ENCODE measurements at places on chromosomes 7 and 10.
A peak's percentile ranks its signal among the peaks of the same experiment; 100 is the strongest.

GRCh38 chr7:30937416-30937815 lies 25.8 kb downstream of the AQP1 start:
- DNase-seq, result no peak

DNA sequence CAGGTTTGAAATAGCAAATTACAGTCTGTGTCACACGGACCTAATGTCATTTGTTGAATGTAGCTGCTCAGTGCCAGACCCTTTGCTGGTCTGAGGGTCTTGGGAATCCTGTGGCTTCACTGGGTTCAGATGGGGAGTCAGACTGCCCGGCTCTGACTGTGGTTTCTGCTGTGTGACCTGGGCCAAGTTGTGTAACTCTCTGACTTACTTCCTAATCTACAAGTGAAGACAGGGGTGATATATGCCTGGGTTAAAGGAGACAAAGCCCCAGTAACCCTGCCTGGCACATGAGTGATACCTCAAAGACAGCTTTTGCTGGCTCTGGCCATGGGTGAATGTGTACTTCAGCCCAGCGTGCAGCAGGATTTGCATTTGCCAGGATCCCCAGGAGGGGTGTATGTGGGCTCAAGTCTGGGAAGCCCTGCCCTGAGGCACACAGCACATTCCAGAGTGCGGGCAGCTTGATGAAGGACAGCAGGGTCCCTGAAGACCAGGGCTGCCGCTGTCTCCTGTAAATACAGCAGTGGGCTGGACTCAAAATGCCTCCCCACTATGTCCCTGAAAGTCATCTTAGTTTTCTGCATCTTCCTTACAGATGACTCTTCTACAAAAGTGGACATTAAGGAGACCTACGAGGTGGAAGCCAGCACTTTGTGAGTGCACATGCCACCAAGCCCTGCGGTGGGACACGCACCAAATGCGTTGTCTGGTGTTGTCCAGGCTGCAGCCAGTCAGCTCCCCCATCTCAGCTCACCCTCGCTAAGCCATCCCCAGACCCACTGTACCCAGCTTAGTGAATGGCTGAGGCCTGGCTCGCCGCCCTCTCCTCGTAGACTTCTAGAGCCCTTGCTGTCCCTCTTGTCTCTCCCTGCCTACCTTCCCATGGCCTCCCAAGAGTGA lies 16.4 kb downstream of the NACAD start:
- DNase-seq, result no peak

DNA sequence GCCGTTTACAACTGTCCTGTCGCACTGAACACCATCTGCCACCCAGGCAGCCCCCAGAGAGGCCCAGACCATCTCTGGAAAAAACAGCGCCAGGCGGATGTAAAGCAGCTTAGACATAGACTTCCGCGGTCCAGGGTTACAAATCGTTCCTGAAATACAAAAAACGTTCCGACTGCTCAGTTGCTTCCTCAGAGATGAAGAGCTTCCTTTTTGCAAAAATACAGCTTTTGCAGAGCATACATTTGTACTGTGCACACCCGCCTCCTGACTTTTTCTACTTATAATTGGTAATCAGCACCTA lies 11.4 kb downstream of the DAGLB start:
- DNase-seq, result no peak

- DNase-seq, result no peak
Observed at GRCh38 chr10:34523017-34523767, 291.9 kb downstream of the PARD3 start.

DNA sequence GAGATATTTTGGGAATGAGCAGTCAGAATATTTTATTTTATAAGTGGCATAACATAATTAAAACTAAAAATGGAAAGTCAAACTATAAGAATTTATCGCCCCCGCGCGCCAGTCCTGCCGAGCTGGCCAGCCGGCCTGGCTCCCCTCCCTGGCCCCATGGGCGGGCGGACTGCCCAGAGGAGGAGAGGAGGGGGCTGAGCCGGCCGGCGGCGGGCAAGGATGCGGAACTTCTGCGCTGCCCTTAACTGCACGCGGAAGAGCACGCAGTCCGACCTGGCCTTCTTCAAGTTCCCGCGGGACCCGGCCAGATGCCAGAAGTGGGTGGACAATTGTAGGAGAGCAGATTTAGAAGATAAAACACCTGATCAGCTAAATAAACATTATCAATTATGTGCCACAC lies 96.8 kb downstream of the DKK1 start:
- no peak for DNase-seq

DNA sequence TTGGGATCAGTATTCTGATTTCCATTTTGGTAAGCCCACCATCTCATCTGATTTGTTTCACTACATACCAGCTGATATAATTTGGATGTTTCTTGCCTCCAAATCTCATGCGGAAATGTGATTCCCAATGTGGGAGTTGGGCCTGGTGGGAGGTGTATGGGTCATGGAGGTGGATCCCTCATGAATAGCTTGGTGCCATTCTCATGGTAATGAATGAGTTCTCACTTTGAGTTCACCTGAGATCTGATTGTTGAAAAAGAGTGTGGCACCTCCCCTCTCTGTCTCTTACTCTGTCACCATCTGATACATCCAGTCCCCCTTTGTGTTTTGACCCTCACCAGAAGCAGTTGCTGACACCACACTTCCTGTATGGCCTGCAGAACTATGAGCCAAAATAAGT lies 347.3 kb downstream of the ARL4A start:
- DNase-seq, result no peak

GRCh38 chr10:118798231-118798662 lies 43.5 kb upstream of the CACUL1 start:
- DNase-seq, result no peak

DNA sequence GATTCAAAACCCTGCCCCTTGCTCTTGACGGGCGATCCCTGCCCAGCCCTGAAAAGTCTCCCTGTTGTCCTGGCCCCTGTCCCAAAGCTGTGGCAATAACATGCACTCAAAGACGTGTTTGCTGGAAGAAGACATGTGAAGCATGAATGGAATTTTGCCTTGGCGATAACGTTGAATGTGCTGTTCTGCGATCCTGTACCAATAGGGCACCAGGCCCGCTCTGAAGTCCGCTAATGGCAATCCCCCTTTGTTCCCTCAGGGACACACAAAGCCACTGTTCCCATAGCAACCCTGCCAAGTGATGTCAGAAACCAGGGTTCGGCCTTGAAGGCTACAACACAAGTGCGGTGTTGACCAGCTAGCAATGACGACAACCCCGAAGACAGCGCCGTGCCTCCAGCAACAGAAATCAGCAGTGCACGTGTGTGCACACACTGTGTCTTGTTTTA lies 284.6 kb downstream of the KLF6 start:
- no peak for DNase-seq

GRCh38 chr10:132614431-132615340 lies 77.1 kb downstream of the INPP5A start:
- no peak for DNase-seq

GRCh38 chr7:51154201-51154600 lies 162.4 kb downstream of the COBL start:
- DNase-seq, result no peak

DNA sequence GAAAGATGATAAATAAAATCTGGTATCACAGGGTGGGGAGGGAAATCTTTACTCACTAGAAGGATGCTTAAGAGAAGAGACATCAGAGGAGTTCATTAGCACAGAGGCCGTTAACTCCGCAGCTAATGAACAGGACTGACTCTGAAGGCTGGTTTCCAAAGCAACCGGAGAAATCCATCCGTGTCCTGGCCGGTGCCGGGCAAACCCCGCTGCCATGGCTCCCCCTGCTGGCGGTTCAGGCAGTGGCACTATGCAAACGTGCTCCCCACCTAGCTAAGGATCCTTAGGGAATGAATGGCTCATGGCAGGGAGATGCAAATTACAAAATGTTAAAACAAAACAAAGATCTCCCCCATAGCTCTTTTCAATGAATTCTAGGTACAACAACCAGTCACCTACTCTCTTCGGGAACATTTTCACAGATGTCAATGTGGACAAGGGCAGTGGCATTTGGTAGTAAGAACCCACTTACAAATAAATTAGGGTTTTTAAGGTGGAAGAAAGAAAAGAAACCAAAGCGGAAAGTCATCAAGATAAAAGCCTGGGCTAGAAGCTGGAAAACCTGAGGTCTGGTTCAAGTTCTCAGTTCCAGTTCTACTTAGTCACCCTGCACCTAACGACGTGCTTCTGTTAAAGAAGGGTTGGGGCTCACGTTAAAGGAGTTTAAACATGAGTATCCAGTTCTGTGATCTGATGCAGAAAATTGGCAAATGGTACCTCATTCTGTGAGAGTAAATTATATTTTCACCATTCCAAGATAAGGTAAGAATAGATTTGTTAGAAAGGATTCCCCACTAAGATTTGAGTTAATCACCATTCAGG lies 138.2 kb downstream of the SVIL start:
- peak; percentile 47 for DNase-seq

GRCh38 chr10:56605051-56605450 lies 244.0 kb upstream of the ZWINT start:
- no peak for DNase-seq

DNA sequence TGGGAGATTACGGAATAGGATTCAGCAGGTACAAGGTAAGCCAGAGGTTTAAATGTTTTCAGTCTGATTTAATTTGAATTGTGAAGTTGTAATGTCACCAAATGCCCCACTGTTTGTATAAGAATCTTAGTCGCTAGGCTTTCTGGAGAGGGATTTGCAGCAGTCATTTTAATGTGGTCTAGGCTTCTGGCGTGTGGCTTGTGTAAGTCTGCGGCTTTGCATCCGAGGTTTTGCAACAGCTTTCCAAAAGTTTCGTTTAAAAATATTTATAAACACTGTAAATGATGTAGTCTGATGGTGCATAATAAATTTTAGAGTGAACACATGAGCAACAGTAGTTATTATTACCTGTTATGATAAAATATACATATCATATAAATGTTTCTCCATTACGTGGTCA lies 26.1 kb upstream of the BHLHA15 start:
- no peak for DNase-seq

GRCh38 chr10:60032723-60033122 lies 126.4 kb upstream of the CCDC6 start:
- peak; percentile 10 for DNase-seq

DNA sequence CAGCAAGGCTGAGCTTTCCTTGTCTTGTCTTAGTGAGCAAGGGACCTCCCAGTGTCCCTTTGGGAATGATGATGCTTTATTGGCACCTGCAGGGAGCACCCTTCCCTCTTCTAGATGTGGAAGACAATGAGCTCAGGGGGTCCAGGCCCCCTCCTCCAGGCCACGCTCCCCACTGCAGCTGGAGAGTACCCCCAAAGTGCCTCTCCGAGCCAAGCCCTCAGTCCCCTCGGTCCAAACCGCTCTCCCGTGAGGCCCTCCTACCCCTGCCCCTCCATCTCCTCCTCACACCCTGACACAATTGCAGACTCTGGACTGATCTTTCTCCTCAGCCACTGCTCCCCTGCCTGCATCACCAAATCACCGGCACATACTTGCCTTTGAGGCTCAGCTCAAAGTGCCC lies 16.7 kb downstream of the RBP3 start:
- no peak for DNase-seq

GRCh38 chr7:16817536-16817935 lies 12.7 kb upstream of the AGR2 start:
- no peak for DNase-seq

GRCh38 chr7:19530852-19531251 lies 178.0 kb downstream of the POLR1F start:
- no peak for DNase-seq

GRCh38 chr7:103123529-103123928 lies 25.4 kb downstream of the NAPEPLD start:
- DNase-seq, result no peak

DNA sequence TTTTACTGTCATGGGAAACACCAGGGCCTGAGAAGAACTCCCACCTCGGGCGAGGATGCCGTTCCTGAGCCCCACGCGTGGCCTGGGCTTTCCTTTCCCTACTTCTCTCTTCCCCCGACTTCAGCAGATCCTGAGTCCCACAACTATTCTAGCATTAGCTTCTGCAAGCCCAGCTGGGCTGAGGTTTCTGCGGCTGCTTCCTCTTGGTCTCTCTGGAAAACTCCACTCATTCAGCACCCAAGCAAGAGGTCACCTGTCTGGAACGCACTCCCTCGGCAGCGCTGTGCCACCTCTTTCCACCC lies 761 bp upstream of the DOCK1 start:
- no peak for DNase-seq

DNA sequence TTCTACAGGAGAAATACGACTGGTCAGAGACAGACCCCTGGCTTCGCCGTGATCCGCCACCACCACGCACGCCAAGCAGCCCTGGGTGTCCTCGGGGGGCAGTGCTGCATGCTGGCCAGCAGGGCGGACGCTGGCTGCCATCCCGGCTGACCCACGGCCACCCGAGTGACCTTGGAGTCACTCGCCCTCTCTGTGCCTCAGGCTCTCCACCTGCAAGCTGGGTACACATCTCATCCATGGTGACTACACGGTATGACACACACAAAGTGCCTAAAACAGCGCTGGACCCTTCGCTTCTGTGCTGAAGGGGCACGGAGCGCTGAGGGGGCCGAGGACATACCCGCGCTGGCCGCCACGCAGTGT lies 62.0 kb upstream of the RNF32 start:
- DNase-seq, result no peak

DNA sequence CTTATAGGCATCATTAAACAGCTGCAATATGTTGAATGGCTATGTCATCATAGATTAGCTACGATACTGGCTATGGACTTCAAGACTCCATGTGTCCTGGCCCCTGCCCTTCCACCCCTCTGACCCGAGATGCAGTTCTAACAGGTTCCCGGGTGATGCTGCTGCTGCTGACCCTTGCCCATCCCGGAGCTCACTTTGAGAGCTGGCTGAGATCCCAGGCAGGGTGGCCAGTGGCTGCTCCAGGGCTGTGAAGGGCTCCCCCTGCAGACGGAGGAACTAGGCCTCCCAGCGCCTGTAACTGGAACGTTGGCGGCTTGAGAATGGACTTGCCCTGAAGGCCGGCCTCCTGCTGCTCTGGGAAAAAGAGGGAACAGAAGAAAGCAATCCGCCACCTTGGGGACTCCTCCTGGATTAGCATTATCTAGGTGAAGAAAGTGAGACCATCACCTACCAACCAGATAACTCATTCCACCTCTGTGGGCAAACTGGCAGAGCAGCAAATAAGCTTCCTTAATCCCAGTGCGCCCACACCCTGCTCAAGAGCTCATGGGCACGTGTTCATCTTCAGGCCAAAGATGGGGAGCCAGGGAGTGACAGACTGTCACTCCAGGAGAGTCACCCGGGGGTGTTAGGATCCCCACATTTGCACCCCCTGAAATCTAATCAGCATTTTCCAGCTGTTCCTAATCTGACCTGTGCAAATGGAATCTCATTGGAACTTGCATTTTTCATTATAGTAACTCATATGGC lies 56.8 kb downstream of the PARP12 start:
- no peak for DNase-seq

GRCh38 chr10:36388166-36388565 lies 737.2 kb upstream of the ANKRD30A start:
- DNase-seq, result no peak

DNA sequence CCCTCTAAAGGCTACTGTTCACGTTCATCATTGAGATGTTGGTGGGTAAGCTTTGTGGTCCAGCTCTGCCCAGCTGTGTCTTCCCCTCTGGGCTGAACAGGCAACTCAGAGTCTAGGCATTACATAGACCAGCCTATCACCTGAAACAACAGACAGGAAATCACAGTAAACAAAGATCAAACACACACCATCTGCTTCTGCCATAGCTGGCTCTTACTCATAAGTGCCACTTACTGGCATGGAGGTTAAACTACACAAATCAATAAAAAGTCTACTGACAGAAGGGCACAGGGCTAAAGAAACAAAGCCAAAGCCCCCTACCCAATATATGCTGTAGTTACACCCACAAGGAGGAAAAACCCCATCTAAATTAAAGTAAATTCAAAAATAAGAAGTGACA lies 35.0 kb downstream of the SEPTIN14 start:
- DNase-seq, result no peak
